IMR-90 (cell line): ENCODE measurements at places on chromosomes 11 and 22.

- DNase-seq: no peak
Measured at GRCh38 chr11:57057561-57057960, 68.8 kb downstream of the OR5AK2 start.

DNA sequence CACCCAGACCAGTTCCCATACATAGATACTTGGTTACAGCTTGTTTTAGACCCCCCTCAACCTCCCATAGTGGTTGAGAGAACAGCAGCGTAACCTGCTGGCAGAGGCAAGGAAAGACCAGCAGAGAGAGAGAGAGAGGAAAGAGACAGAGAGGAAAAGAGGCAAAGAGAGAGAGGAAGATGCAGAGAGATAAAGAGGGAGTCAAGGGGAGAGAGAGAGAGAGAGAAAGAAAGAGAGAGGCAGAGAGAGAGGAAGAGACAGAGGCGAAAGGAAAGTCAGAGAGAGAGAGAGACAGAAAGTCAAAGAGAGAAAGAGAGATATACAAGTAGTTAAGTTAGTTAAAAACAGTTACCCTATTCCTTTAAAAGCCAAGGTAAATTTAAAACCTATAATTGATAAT is 52.5 kb downstream of the NEU3 start:
- no peak for DNase-seq

- peak; percentile 83 for DNase-seq
Measured at GRCh38 chr22:17570851-17571631, 7.7 kb downstream of the SLC25A18 start.

DNA sequence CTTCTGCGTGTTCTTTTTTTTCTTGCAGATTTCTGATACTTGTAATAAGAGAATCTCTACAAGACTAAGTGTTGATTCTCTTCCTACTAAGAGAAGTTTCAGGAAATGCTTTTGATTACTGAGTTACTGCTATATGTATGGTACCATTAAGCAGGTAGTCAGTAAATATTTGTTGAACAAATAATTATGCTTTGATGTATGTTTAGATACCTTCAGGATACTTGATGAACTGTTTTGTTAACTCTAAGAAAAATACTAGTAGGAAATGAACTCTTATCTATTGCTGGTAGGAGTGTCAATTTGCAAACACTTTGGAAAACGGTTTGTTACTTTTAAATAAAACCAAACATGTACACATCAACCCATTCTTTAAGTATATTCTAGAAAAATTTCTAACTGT is 90.6 kb downstream of the TMEM135 start:
- DNase-seq: no peak

DNA sequence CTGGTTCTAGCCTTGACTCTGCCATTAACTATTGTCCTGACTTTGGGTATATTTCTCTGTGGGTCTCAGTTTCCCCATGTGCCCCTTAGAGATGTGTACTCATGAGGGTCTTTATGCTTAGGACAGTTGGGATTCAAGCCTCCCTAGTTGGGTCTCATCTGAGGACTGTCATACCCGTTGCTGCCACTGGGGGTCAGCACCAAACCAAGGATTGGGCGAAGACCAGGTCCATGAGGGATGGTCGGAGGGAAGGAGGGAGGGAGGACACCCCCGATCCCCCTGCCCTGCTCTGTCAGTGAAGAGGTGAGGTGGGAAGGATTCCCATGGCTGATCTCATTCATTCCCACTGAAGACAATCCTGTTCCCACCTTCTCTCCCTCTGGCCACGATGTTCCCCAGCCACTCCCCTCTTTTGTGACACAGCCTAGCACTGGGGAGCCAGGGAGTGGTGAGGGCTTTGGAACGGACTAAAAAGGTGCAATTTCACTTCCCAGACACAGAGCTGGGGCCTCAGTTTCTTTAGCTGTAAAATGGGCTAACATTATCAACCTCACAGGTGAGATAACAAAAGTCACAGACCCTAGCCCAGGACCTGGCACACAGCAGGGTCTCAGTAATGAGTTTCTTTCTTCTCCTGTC is 12.4 kb upstream of the KLHL35 start:
- DNase-seq: peak; percentile 41

- DNase-seq: peak; percentile 48
Measured at GRCh38 chr11:133064152-133064877, 468.0 kb downstream of the OPCML start.

GRCh38 chr11:12123273-12123672 is 12.9 kb downstream of the MICAL2 start:
- peak; percentile 85 for DNase-seq

- DNase-seq: no peak
Measured at GRCh38 chr11:116035977-116036376, 531.8 kb upstream of the CADM1 start.

DNA sequence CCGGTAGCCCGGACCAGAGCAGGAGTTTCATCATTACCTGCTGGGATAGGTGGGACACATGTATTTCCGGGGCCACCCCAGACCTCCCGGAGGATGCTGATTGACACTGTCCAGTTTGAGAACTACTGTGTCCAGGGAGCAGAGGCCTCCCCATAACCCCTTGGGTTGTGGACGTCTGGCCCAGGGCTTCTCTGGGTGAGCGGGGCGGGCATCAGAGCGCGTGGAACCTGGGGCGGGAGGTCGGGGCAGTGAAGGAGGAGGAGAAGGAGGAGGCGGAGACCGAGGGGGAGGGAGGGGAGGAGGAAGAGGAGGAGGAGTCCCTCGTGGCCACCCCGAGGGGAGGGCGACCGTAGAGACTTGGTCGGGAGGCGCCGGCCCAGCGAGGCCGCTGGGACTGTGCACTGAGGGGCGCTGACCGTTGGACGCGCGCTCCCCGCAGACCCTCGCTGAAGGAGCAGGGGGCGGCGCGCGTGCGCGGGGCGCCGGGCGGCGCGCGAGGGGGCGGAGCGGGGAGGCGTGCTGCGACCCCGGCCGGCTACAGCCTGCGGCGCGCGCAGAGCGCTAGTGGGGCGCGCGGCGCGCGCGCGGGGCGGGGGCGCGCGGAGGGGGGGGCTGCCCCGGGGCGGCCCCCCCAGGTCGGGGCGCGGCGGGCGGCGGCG is at the start of gene GRK3:
Gene GRK3 (plus strand): TSS at position 356 of the 659 bp plus-strand sequence. CDS start 366 bp downstream, outside the sequence.
- peak; percentile 27 for DNase-seq

DNA sequence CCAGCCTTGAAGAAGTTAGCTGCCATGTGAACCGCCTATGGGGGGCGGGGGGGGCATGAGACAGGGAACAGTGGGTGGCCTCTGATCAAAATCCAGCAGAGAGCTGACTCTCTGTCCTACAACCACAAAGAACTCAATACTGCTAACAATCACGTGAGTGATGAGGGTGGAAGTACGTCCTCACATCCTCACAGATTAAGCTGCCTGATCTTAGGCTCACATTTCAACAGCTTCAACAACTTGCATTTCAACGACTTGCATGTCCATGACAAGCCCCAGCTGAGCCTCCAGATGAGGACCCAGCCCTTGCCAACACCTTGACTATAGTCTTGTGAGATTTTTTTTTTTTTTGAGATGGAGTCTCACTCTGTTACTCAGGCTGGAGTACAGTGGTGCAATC is 51.6 kb downstream of the CLMP start:
- no peak for DNase-seq

GRCh38 chr11:100932474-100933100 is 197.0 kb downstream of the PGR start:
- peak; percentile 55 for DNase-seq

GRCh38 chr11:45385423-45385822 is 99.3 kb upstream of the SYT13 start:
- DNase-seq: no peak

DNA sequence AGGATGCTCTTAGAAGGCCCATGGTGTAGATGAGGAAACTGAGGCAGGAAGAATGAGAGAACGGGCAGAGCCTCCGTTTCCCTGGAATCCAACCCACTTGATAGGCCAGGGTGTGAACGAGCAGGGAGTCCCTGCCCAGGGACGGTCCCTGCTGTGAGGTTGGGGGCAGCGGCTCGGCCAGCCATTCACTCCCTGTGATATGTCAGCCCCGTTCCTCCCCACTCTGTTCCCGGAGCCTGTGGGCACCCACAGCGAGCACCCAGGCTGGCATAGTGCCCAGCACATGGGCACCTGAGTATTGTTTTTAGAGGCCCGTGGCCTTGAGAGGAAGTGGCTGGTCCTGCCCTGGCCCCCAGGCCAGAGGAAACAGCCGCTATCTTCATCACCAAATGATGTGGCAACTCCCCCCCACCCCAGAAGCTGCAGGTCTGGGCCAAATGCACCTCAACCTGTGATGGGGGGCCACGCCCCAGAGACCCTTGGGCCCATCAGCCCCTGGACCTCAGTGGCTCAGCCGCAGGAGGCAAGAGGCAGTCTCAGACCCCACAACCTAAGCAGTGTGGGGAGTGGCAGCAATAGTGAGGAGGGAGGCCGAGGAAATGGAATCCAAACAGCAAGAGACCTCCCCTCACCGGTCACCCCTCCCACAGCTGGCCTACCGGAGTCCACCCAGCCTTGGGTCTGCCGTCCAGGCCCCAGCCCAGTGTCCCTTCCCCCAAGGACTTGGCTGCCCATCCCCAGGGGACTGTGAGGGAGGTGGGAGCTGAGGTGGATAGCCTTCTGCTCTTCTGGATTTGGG is 2.1 kb downstream of the ALDH3B1 start:
- DNase-seq: no peak
